Stimulated activated CD4-positive, alpha-beta T cell treated with anti-CD3 and anti-CD28 coated beads, Interleukin-15, amount 100 ng/mL, for 1 hour (primary cell): ENCODE measurements at places on chromosomes 3 and 15.

DNA sequence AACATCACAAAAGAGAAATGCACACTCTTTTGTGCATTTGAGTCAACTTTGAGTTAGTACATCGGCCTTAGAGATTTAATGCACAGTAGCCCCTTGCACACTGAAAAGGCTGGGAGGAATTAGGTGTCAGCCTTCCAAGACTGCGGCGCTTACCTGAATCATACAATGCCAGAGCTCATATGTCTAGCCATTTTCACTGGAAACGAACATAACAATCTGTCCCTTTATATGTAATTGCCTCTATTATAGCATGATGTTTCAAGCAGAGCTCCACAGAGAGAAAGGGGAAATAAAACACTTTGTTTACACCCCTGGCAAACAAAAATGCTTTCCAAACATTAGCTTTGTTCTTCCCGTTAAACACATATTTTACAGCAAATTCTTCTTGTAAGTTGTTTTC, 315.7 kb upstream of the SLCO3A1 start:
- no peak for DNase-seq

GRCh38 chr3:52339612-52340011, 23.5 kb downstream of the DNAH1 start:
- no peak for DNase-seq

GRCh38 chr15:92662762-92663161, 7.2 kb upstream of the FAM174B start:
- DNase-seq: no peak

DNA sequence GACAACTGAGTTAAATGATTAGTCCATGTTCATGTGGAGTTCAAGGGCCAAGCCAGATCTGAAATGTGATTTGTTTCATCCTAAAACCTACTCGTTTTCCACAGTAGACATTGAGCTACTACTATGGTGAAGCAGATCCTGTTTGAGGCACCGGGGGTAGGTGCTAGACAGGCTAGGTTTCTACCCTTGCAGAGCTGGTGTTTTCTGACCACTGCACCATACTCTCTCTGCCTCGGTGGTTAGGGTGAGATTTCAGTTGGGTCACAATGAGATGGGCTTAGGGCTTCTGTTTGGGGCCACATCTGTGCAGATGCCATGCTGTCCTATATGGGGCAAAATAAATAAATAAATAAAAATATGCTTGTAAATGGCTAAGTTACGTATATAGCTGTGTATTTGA, 99.3 kb downstream of the OXNAD1 start:
- DNase-seq: no peak

DNA sequence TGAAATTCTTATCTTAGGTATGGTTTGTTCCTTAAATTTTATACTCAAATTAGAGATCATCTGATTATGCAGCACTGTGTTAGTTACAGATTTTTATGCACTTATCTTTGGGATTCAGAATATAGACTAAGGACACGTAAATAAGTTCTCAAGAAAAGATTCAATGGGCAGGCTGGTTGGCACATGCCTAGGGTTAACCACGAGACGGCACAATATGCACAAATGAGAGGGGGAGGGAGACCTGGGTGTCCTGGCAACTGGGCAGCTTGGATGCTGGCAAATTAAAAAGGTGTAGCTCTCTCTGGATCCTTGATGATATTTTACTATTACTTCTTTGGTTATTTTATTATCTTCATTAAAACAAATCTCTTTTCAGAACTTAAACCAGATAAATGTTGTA, 672 bp downstream of the AADAC start:
- no peak for DNase-seq

GRCh38 chr15:52150043-52150825, 37.7 kb upstream of the BCL2L10 start:
- no peak for DNase-seq

GRCh38 chr3:139560411-139560810, 20.9 kb upstream of the RBP1 start:
- no peak for DNase-seq

DNA sequence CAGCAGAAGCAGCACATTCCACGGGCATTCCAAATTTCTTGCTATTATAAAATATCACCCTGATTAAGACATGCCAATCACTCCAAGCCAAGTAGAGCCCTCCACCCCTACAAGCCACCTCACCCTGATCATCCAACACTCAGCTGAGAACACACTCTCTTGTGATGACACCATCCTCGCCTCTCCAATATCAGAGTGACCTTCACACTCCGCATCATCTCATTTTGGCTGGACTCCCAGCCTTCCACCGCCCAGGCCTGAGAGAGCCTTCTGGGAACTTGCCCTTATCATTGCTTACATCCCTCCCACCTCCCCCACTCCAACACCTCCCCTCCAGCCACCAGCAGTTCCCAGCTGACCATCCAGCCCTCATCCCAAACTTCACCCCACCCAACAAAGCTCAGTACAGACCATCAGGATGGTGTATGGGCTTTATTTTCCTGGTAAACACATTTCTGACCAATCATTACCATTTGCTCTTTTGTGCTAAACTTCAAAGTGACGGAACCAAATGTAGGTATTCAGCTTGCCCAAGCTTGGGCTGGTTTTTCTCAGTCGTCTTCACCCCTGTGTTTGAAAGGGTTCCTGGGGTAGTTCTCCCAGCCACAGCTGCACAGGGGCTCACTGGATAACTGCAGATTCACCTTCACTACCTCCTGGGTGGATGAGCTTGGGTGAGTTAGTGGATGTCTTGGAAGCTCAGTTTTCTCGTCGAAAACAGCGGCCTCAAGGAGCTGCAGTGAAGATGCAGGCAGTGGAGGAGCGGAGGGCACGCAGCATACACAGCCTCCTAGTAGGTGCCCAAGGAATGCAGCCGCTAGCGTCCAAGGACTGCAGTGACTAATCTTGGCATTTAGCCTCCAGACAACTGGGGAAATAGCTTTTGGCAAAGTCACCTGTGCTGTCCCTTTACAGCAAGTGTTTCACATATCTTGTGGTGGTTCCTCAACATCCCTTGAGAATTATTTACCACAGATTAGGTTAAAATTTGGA, 115.1 kb downstream of the LIPC start:
- DNase-seq: no peak

DNA sequence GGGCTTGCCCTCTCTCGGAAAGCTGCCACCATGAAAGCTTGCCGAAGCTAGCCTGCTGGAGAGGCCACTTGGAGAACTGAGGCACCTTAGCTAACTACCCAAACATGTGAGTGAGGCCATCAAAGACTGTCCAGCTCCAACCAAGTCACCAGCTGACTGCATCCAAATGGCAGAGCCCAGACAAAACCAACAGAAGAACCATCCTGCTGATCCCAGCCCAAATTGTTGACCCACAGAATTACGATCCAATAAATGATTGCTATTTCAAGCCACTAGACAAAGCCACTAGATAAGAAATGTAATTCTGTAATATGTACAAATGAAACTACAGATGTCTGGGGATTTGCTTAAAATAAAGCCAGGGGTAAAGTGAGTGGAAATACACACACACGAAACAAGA, 109.8 kb upstream of the TRPM1 start:
- DNase-seq: no peak

GRCh38 chr3:133894353-133895207, 1.1 kb downstream of the RAB6B start:
- no peak for DNase-seq

DNA sequence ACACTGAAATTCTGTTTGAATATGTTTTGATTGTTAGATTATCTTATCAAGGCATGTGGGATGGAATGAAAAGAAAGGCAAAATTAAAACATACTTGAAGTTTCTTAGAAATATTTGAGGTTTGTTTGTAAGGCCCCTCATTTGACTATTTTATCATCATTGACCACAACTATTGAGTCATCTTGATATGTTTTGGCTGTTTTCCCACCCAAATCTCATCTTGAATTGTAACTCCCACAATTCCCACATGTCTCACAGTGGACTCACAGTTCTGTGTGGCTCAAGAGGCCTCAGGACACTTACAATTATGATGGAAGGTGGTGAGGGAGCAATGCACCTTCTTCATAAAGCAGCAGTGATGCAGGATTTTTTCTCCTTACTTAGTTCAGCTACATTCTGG, 917.1 kb downstream of the PLOD2 start:
- no peak for DNase-seq

GRCh38 chr15:40902605-40903561, 8.6 kb downstream of the VPS18 start:
- no peak for DNase-seq

DNA sequence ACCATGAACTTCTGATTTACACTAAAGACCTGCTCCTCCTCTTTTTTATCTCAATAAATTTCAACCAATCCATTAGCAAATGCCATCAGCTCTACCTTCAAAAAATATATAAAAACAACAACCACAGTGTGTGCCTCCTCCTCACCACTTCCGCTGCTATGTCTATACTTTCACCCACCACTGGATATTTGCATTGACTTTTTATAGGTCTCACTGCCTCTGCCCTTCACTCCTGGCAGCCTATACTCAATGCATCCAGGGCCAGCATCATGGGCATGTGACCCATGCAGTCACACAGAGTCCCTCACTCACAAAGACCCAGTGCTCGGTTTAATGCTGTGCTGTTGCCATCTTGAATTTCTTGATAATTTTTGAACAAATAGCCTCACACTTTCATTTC, 53.5 kb upstream of the CCDC54 start:
- DNase-seq: no peak

GRCh38 chr3:16768956-16769355, 115.8 kb upstream of the PLCL2 start:
- no peak for DNase-seq

DNA sequence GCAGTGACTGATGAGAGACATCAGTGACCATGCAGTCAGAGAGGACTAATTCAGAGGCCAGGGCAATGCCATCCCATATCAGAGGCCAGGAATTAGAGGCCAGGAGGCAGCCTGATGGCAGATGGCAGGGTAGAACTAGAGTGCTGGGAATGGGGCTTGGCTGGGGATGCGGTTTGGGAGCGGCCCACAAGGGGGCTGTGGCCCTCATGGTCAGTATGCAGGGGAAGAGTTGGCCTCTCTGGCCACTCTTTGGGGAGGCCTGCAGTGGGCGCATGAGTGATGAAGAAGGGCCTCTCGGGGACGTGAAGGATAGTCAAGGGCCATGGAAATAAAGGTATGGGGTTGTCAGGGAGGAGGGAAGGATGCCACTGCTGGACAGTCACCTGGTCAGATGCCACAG, 101.7 kb downstream of the EEFSEC start:
- DNase-seq: no peak

DNA sequence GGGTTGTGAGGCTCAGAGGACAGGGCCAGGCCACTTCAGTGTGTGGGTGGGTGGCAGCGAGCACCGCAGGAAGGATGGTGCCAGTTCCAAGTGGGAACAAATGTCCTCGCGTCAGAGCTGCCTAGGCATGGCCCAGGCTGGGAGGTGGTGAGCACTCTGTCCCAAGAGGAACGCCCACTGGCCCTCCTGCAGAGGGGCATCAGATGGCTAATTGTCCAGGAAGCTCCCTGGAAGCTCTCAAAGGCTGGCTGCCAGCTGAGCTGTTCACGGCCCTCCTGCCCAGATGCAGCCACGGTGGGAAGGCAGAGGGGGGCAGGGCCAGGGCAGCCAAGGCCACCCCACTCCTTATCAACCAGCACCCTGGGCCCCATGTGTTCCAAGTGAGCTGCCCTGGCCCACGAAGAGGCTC, 55.2 kb downstream of the IQSEC1 start:
- no peak for DNase-seq

- no peak for DNase-seq
These were observed 67.2 kb downstream of the IL1RAP start for GRCh38 chr3:190581041-190581541.
